Heart right ventricle (tissue), 16 donors: ENCODE measurements at places on chromosomes 12 and 14. TPM values are rescaled to one million over a fixed set of nuclear protein-coding genes. Genes with fewer than 3 reads are reported as not detected.
A peak's percentile ranks its signal among the peaks of the same experiment; 100 is the strongest.

DNA sequence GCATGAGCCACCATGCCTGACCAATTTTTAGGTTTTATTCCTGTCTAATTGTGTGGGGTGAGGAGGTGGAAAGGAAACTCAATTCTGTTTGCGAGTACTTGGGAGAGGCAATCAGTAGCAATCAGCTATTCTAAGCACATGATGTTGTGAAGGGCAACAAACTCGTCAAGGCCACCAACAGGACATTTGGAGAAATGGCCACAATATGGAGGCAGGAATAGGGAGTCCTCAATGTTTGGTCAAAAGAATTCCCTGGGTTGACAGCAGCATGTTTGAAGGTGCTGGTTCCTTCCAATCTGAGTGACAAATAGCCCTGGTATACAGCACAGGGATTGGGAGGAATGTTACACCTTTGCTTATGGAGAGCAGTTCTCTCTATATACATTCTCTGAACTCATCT is 32.7 kb upstream of the USP44 start:
- DNase-seq, result no peak

Gene DHH
- 0.61 TPM for total RNA-seq

- no peak for DNase-seq
Measured at GRCh38 chr14:101125719-101126651, 222.5 kb upstream of the RTL1 start.

DNA sequence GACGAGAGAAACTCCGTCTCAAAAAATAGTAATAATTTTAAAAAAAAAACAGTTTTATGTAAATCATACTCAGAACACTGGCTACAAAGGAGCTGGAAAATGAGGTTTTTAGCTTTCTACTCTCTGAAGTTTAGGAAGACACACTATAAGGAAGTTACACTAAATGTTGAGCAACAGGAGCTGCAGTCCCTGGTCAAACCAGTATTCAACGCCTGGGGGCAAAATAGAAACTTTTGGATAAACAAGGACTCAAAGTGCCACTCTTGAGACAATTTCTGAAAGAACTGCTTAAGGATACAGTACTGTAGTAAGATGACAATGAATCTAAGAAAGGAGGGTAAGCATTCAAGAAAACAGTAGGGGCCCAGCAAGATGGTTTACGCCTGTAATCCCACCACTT is 29.3 kb downstream of the ACTR6 start:
- no peak for DNase-seq

- DNase-seq, result peak; percentile 11
Measured at GRCh38 chr14:88323523-88324199, 592 bp upstream of the KCNK10 start.

- no peak for DNase-seq
Measured at GRCh38 chr12:90791445-90791844, 163.5 kb downstream of the CCER1 start.

Gene CCDC184
- total RNA-seq, result 0.38 TPM

Gene LMNTD1
- not detected for total RNA-seq

Gene IQSEC3
- 0.68 TPM for total RNA-seq

Gene SELPLG
- total RNA-seq, result 1.5 TPM

DNA sequence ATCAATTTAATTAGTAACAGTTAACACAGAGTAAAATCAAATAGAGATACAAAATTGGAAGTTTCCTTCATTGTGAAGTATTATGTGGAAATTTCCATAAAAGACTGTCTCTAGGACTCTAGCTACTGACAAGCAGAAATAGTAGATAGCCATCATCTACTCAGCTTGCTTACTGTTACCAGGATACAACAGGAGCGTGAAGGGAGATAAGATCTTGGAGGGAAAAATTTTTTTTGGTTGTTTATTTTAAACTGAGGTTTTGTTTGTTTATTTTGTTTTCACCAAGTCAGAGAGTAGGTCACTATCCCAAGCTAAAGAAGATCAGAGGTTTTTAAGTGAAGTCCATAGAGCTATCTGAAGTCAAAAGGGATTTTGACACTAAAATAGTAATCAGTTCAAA is 861.3 kb upstream of the MGAT4C start:
- no peak for DNase-seq

DNA sequence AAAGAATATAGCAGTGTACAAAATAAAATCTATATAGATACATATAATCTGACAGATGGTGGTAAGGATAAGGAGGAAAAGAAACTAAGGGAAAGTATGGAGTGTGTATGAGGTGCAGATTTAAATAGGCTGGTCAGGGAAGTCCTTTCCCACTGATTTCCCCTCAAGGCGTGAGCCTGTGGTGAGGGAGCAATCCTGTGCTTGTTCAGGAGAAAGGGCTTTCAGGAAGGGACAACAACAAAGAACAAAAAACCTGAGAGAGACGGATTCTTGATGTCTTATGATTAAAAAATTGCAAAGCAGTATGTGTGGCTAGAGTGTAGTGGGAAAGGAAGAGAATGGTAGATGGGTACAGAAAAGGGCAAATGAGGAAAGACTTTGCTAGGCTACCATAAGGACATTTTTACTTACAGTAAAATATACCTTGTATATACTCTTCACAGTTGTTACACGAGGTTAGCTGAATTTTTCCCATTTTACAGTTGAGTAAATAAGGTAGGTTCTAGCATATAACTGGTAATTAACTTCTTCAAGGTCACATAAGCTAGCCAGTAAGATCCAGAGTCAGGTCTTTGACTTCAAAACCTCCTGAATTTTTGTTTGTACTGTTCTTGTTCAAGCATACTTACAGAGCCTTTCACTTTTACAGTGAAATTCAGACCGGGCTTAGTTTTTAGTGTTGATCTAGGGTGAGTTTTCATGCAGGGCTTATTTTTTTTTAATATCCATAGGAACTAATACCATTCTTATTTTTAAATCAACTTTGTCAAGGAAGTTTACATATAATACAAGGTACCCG is 15.6 kb downstream of the CNOT2 start:
- DNase-seq, result no peak

Gene UNC79
- total RNA-seq, result 0.49 TPM

GRCh38 chr14:22474730-22475351 is 114.2 kb downstream of the DAD1 start:
- DNase-seq, result no peak

DNA sequence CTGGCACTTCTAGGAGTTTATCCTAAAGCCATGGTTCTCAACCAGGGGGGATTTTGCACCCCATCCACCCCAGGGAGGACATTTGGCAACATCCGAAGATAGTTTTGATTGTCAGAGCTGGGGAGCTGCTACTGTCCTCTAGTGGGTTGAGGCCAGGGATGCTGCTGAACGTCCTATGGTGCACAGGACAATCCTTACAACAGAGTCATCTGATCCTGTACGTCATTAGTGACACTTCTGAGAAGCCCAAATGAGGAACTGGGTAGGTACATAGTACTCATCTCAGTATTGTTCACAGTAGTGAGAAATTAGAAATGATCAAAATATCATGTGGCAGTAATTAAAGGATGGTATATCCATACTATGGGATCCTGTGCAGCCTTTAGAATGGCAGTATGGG is 185.1 kb downstream of the CHST11 start:
- no peak for DNase-seq

Gene LRIG3
- 6.6 TPM for total RNA-seq

Gene TBC1D30
- 0.64 TPM for total RNA-seq

GRCh38 chr12:117835156-117835555 is 133.6 kb downstream of the KSR2 start:
- DNase-seq, result no peak

Gene CFAP73
- not detected for total RNA-seq

Gene INTS13
- 20.8 TPM for total RNA-seq

GRCh38 chr12:73677520-73678291 is 859.9 kb upstream of the ATXN7L3B start:
- DNase-seq, result no peak

DNA sequence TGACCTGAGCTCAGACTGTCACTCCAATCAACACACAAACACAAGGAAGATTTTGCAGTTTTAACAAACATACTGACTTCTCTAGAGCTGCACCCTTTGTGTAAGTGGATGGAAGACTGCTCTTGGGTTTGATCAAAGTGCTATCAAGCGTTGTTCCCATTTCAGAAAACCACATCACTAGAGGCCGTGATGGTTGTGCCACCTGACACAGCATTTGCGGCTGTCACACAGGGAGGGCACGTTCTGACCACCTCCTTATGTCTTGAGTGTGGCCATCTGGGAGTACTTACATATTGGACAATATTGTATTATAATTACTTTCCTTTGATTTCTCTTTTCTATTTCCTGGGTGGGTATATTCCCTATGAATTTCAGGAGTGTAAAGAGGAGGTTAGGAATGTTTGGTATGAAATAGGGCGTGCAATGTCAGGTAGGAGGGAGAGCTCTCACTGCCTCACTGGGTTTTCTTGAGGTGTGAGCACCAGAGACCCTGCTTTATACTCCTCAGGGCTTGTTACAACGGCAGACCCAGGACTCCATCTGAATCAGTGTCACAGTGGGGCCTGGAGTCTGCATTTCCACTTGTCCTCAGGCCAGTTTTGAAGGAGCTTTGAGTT is 74.3 kb downstream of the SYNE3 start:
- DNase-seq, result no peak

Gene PRB2
- total RNA-seq, result not detected

DNA sequence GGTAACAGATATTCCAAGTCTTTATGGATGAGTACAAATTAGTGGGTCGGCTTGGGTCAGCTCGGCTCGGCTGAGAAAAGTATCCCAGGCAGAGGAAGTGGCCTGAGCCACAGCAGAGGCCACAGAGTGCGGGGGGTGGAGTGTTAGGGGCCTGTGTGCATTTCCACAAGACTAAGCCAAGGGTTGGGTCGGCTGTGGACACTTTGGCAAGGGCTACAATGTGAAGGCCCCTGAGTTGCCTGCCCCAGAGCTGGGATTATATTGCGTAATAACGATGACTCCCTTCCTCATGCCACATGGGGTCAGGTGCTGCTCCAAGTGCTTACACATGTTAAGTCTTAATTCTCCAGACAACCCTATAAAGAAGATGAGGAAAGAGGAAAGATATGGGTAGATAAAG is 11.4 kb downstream of the EVL start:
- DNase-seq, result peak; percentile 40

DNA sequence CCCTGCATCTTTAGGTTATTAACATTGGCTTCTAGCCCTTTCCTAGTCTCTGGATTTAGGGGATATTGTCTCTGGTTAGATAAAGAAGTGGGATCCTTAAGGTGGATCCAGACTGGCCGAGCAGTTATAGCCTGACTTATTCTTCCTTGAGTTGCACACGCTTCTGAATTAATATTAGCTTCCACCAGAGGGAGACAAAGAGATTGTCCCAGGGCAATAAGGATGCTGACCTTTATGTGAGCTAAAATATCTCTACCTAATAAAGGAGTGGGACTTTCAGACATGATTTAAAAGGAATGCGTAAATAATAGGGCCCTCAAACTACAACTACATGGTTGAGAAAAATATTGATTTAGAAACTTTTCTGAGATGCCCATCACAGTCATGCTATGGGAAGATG is 139.7 kb downstream of the SLCO1B3 start:
- no peak for DNase-seq

Gene GUCY2C
- total RNA-seq, result not detected

Gene TOMM20L
- total RNA-seq, result not detected

Gene LRP1-AS
- not detected for total RNA-seq

Gene AQP2
- not detected for total RNA-seq

GRCh38 chr12:95699579-95699978 is 91.0 kb downstream of the NTN4 start:
- no peak for DNase-seq

- no peak for DNase-seq
Measured at GRCh38 chr12:779745-780734, 27.7 kb downstream of the WNK1 start.

DNA sequence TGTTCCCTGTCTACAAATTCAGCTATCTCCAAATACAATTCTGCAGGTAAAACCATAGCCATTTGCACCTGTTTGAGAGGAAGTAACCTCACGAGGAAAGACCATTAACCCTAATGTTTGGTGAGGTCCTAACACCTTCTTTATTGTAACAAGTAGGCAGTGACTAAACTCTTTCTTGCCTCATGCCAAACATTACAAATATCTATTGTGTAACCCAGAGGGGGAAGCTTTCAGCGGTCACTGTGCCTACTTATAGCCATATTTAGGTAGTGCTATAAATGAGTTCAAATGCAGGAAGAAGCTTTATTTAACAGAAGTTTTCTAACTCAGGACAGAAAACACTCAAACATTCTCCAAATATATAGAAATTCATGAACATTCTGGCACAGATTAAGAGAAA is 252.7 kb downstream of the LRFN5 start:
- DNase-seq, result no peak

DNA sequence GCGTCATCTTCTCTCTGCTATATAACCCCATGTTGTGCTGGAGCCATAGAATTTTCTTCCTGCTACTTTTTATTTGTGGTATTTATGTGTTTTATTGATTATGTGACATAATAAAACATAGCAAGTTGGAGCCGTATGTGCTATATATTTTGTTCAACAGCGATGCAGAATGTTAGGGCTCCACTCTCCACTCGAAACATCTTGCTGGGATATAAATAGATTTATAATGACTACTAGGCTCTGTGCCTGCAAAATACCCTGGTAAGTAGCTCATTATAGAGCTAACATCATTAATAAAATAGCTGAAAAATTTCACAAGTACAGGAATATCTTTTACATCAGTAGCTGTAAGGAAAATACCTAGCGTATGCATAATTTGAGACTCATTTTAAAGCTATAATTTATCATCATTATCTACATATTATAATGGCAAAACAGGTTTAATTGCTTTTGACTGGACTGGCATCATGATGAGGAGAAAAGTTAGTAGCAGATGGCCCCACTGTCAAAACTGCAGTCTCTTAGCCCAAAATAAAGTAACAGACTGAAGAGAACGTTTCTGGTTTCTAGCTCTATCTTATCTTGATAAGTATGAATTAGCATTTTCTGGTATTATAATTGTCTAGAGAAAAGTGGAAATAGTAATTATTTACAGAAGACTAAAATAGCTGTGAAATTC is 263.0 kb downstream of the NEDD1 start:
- no peak for DNase-seq

GRCh38 chr12:62861586-62861985 is 73.4 kb downstream of the PPM1H start:
- no peak for DNase-seq

DNA sequence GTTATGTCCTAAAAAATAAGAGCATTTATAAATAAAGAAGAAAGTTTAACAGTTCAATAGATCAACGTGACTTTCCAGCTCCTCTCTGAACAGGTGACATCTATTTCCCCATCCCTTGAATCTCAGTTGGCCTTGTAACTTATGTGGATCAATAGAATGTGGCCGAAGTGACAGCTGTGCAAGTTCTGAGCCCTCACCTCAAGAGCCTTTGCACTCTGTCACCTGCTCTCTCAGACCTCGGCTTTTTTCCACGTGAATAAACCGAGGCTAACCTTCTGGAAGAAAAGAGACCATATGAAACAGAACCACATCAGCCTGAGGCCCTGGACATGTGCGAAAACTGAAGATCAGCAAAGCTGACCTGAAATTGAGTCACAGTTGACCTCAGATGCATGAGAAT is 253.0 kb downstream of the DAD1 start:
- DNase-seq, result no peak

GRCh38 chr12:42325326-42325652 is 605 bp downstream of the ZCRB1 start:
- no peak for DNase-seq

GRCh38 chr12:69026336-69026735 is 93.4 kb upstream of the CPM start:
- no peak for DNase-seq

GRCh38 chr14:70754991-70755390 is 54.3 kb downstream of the MAP3K9 start:
- no peak for DNase-seq

Gene FAM234B
- total RNA-seq, result 2.5 TPM
